ENCODE measurements at places on chromosomes 2 and 18.

- DNase-seq = no peak
Observed at GRCh38 chr18:43719267-43719795, 442.0 kb upstream of the SYT4 start.

- DNase-seq = no peak
Observed at GRCh38 chr2:28979576-28980366, 1.3 kb upstream of the TOGARAM2 start.

DNA sequence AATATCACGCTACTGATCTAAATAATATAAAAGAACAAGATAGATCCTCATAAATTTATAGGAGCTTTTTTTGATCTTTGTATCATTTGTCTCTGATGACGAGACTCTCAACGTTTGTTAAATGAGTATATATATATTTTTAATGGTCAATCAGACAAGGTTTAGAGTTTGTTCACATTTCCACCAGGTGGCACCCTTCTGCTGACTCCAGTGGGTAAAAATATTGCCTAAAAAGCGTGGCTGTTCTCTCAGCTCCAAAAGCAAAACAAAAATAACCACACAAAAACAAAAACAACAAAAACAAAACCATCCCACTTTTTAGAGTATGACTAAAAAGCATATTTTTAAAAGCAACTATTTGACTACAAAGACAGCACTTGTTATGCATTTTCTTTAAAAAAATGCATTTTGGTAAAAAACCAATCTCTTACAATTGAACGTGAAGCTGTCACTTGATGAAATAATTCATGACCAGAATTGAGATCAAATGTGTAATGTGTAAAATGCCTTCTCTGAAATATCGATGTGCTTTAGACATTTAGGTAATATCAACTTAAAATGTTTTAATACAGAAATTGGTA is 723.2 kb downstream of the DPP10 start:
- DNase-seq = no peak

- DNase-seq = no peak
Observed at GRCh38 chr2:58261209-58261608, 20.1 kb upstream of the FANCL start.

DNA sequence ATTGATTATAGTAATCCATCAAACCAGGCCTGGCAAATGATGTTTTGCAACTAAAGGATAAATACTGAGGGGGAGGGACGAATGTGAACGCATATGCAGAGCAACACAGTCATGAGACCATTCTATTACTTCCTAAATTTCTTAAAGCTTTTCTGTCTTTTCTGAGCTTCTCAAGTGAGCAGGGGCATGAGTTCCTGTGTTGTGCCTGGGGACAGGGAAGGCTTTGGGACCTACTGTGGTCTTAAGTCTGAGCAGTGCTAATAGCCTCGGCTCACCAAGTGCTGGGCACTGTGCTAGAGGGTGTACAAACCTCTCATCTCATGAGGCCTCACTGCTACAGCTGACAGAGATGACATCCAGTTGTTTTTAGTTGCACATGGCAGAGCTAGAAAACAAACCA is 182.4 kb downstream of the NEDD4L start:
- DNase-seq = no peak

DNA sequence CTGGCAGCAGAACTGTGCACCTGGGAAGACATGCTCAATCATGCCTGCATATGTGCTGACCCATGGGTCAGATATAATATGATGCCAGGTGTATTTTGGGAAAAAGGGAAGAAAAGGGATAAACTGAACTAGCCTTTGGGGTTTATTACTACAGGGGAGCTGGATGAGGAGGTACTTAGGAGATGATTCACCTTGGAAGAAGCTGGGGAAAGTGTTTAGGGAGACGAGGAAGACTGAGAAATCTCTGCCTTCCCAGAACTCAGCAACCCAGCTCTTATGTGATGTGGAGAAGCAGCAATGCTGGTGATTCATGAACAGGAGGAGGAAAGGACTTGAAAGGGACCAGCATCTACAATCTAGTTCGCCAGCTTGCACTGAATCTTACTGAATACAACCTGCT is 110.2 kb downstream of the BARD1 start:
- DNase-seq = no peak

- no peak for DNase-seq
Observed at GRCh38 chr2:7929281-7929680, 752.6 kb upstream of the ID2 start.
